ENCODE measurements at places on chromosomes 6 and 20. TPM values are rescaled to one million over a fixed set of nuclear protein-coding genes. Genes with fewer than 3 reads are reported as not detected.

The PROCR gene
- total RNA-seq, result 1.3 TPM

- peaks cover 5% of the 10 kb centered on the region for H3K4me1 ChIP-seq
- no peak overlapping the region for H3K4me3 ChIP-seq
- DNase-seq, result no peak
- no peaks in the 10 kb centered on the region for H3K36me3 ChIP-seq
These were observed 69.4 kb upstream of the CLDN20 start for GRCh38 chr6:155194399-155194798.

DNA sequence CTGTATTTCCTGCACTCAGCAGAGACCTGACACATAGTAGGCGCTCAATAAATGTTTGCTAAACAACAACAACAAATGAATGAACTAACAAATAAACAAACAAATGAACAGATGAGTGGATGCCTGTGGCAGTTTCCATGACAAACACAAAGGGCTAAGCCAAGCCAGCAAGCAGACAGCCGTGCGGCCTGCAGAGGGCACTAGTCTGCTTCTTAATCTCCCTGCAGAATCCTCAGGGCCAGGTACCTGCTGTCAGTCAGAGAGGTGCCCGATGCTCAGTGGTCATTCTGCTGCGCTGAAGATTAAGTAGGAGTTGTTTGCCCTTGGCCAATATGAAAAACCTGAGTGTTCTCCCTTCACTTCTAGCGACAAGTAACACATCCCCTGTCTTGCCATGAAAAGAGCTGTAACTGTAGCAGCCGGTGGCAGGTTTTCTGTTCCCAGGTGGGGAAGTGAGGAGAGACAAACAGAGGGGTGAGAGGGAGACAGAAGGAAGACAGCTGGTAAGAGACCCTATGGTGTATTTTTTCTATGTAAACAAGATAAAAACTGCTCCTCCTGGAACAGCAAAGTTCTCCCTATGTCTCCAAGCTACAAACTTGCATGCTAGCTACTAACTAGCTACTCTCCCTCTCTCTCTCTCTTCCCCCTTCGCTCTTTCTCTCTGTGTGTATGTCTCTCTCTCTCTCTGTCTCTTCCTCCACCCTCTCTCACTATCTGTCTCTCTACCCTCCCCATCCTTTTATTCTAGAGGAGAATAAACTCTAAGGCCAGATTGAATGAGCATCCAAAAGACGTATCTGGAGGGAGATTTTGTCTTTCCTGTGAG is at the start of gene MC3R:
Gene MC3R, plus strand, starts transcription at position 779 of the 829 bp plus-strand sequence. CDS start 112 bp downstream, outside the sequence.
- no peak within 1 kb of the TSS for H3K27ac ChIP-seq
- H3K4me3 ChIP-seq, result no peak within 1 kb of the TSS
- H3K27me3 ChIP-seq, result peaks cover 8% of the 10 kb centered on the region
- peak; percentile 58 for DNase-seq
- no peaks in the 10 kb centered on the region for H3K36me3 ChIP-seq
- no peaks in the 10 kb centered on the region for H3K4me1 ChIP-seq

DNA sequence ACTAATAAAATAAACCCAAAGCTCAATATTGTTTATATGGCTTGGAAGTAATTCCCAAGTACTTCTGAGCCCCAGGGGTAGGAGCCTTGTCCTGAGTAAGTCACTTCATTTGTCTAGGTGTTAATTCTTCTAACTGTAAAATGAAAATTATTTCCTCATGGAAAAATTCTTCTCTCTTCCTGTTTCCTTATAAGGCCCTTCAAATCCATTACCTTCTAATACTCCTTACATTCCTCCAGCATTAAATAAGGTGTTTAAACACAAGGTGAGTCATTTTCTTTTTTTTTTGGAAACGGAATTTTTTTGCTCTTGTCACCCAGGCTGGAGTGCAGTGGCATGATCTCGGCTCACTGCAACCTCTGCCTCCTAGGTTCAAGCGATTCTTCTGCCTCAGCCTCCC is 41.9 kb downstream of the PRR18 start:
- no peaks in the 10 kb centered on the region for H3K36me3 ChIP-seq
- H3K4me1 ChIP-seq, result peaks cover 9% of the 10 kb centered on the region
- no peak for DNase-seq
- H3K27me3 ChIP-seq, result peaks cover 8% of the 10 kb centered on the region
- no peak overlapping the region for H3K27ac ChIP-seq

DNA sequence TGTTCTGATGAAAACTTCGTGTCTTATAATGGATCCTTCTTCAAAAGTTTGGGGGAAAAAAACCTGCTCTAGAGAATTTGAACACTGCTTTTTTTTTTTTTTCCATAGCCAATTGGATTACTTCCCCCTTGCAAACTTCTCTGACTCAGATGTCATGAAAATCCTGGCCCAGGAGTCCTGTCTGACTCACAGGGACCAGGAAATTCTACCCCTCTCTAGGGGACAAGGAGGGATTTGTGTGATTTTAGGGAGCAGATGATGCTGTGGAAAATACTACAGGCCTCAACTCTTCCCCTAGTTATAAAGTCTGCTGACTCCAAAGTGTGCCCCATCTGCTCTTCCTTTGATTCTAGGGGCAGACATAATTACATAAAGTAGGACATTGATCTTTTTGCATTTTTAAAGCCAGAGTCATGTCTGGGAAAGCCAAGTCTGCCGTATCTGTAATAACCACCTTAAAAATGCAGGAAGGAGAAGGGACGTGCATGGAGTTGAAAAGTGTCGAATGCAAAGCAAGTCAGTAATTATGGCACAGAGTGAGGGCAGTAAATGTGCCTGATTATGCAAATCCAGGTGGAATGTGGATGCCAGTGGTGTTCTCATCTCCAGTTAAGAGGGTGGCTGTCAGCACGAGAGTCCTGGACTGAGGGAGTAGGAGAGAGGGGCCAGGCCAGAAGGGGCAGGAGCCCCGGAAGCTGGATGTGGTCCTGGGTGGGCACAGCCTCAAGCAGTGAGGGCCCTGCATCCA is 144.3 kb upstream of the SULF2 start:
- H3K27me3 ChIP-seq, result peaks cover 3% of the 10 kb centered on the region
- no peaks in the 10 kb centered on the region for H3K4me1 ChIP-seq
- no peak overlapping the region for H3K4me3 ChIP-seq
- no peak overlapping the region for H3K27ac ChIP-seq

GRCh38 chr6:38773338-38773737 is 58.2 kb downstream of the DNAH8 start:
- peaks cover 12% of the 10 kb centered on the region for H3K27me3 ChIP-seq
- DNase-seq, result peak; percentile 27
- no peak overlapping the region for H3K4me3 ChIP-seq
- H3K36me3 ChIP-seq, result no peaks in the 10 kb centered on the region

- peaks cover 8% of the 10 kb centered on the region for H3K27me3 ChIP-seq
- no peaks in the 10 kb centered on the region for H3K4me1 ChIP-seq
- H3K36me3 ChIP-seq, result no peaks in the 10 kb centered on the region
- DNase-seq, result no peak
These were observed 17.8 kb upstream of the SLC2A12 start for GRCh38 chr6:134070271-134070670.

- no peaks in the 10 kb centered on the region for H3K36me3 ChIP-seq
- no peak overlapping the region for H3K4me3 ChIP-seq
These were observed 108.6 kb downstream of the NRN1 start for GRCh38 chr6:5898102-5898501.

GRCh38 chr6:158752613-158753012 is 66.6 kb downstream of the EZR start:
- H3K27me3 ChIP-seq, result no peaks in the 10 kb centered on the region
- H3K27ac ChIP-seq, result no peak overlapping the region
- no peak overlapping the region for H3K4me3 ChIP-seq
- no peaks in the 10 kb centered on the region for H3K4me1 ChIP-seq
- no peak for DNase-seq

DNA sequence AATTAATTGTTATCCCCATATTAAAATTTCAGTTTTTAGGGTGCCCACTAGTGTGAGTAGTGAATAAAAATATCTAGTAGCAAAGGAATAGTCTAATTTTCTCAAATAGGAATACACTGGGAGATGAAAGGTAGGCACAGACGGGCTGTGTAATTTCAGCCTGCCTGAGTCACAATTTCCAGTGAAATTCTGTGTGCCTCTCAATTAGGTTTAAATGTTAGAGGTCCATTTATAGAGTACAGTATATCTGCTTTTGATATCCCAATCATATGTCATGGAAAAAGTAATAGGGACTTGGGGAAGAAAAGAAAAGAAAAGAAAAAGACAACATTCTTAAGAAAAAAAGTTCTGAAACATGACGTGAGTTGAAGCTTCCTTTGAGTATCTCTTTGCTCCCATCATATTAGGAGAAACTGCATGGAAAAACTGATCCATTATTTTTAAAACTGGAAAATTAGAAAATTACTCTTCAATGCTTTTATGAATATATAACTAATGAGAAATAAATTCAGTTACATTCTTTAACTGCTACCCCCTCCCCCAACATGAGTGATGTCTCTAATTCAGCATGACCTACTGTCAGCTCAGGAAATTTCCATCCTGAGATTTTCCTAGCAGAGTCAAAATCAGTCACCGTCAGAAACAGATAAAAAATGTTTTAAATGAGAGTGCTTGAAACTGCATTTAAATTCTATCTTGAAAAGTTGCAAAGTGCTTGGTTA is 473.8 kb upstream of the HSF2 start:
- H3K4me1 ChIP-seq, result peaks cover 4% of the 10 kb centered on the region
- DNase-seq, result no peak
- H3K4me3 ChIP-seq, result no peak overlapping the region
- H3K36me3 ChIP-seq, result no peaks in the 10 kb centered on the region
- H3K27me3 ChIP-seq, result no peaks in the 10 kb centered on the region

The SYNJ2 gene
- total RNA-seq, result 38.2 TPM

Measured in activated CD8-positive, alpha-beta T cell treated with anti-CD3 and anti-CD28 coated beads, Interleukin-2, amount 10 ng/mL, durations not matched to agents 7 days and 5 days (primary cell).